ENCODE measurements at places on chromosomes 5 and 9.
A peak's percentile ranks its signal among the peaks of the same experiment; 100 is the strongest.

DNA sequence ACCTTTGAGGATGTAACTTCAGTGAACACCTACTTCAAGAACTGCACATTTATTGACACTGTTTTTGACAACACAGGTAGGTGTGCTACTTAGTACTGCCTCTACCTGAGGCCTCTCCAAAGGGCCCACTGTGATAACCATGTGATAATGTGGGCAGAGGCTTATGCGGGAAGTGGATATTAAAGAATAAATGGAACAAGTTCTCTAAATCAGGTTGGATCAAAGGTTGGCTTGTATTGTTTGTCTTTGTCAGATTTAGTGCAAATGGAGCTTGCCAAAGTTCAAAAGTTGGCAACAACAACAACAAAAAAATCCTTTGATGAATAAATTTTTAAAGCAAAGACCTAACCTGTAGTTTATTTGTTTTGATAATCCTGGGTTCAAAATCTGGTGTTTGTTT is 104.2 kb upstream of the IQGAP2 start:
- DNase-seq, result no peak

GRCh38 chr9:119768266-119768665 is 399.0 kb upstream of the BRINP1 start:
- no peak for DNase-seq

- peak; percentile 6 for DNase-seq
Observed at GRCh38 chr9:20553558-20554149, 68.6 kb downstream of the MLLT3 start.

- peak; percentile 41 for DNase-seq
Observed at GRCh38 chr5:130549884-130550561, 615.0 kb downstream of the HINT1 start.

DNA sequence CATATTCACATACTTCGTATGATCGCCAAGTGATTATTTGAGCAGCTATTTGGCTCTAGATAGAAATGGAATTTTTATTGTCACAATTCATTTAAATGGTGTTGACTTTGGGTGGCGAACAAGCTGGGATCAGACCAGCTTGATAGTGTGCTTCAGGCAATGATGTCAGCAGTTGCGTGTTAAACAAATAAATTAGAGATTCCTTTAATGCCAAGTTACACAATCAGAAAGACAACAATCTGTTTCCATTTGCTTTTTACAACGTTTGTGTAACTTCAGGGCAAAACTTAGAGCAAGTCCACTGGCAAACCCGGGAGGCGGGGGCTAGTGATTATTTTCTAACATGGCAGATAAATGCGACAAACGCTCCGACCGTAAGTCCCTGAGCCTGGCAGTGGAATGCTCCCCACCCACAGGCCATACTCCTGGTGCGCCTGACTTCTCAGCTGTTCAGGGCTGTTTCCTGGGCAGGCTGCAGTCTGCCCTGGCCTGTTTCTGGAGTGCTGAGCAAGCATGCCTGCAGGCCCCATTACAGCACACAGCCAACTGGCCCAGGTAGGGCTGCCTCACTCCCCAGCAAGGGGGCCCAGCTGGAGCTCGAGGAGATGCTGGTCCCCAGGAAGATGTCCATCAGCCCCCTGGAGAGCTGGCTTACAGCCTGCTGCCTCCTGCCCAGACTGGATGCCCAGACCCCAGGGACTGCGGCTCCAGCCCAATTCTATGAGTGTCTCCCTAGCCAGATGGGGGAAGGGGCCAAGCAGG is 88.7 kb downstream of the BASP1 start:
- peak; percentile 79 for DNase-seq

DNA sequence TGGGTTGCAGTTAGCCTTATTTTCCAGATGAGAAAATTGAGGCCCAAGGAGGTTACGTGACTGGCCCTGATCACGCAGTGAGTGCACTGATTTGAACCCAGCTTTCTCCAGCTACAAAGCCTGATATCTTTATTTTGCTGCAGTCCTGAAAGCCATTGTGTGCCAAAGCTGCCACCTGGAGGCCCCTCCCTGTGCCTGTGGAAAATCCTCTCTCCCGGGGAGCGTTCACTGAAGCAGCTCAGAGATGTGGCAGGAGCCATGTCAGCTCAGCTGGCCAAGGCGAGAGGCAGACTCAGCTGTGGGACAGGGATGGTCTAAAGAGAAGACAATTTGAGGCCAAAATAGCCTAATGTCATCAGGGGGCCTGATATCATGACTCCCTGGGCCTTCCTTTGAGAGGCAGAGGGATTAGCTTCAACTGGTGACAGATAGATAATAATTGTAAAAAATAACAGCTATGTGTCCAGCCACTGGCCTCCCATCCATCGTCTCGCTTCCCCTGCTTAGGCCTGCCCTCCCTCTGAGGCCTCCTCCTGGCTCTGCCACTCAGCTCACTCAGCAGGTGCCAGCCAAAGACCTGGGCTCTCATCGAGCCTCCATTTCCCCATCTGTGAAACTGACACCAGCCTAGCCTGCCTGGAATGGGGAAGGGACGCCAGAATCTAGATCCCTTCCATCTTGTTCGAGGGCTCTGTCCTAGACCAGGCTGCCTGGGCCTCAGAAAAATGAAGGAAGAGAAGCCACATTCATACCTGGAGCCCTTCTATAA is 74.3 kb upstream of the GGTA1 start:
- DNase-seq, result no peak

- peak; percentile 62 for DNase-seq
Observed at GRCh38 chr5:165325221-165325620, 1819.8 kb downstream of the MAT2B start.

GRCh38 chr5:168120401-168121137 is 170.9 kb upstream of the WWC1 start:
- DNase-seq, result no peak

GRCh38 chr5:151233616-151234085 is 9.8 kb upstream of the CCDC69 start:
- no peak for DNase-seq

- no peak for DNase-seq
Observed at GRCh38 chr5:61969347-61969746, 336.7 kb upstream of the KIF2A start.

DNA sequence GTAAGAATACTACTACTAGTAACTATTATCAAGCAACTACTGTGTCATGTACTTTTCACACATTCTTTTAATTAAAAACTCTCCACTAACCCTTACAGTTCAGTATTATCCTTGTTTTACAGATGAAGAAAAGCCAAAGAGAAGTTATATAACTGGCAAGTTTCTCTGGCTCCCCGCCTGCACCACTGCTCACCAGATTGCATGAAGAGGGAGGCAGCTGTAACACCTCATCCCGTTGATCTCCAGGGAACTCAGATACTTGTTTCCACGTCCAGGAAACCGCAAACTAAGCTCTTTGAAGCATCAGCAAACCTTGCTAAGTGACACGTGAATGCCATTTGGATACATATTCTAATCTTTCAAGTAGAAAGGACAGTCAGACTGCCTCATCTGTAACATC is 70.3 kb downstream of the RIGI start:
- DNase-seq, result peak; percentile 9

GRCh38 chr5:446883-447263 is 3.9 kb downstream of the EXOC3 start:
- peak; percentile 41 for DNase-seq

GRCh38 chr5:170630226-170630625 is 126.4 kb downstream of the KCNIP1 start:
- no peak for DNase-seq

- DNase-seq, result no peak
Observed at GRCh38 chr5:138711087-138711486, 42.1 kb upstream of the CTNNA1 start.

- DNase-seq, result peak; percentile 88
Observed at GRCh38 chr5:135191084-135191826, 157.2 kb upstream of the PITX1 start.

DNA sequence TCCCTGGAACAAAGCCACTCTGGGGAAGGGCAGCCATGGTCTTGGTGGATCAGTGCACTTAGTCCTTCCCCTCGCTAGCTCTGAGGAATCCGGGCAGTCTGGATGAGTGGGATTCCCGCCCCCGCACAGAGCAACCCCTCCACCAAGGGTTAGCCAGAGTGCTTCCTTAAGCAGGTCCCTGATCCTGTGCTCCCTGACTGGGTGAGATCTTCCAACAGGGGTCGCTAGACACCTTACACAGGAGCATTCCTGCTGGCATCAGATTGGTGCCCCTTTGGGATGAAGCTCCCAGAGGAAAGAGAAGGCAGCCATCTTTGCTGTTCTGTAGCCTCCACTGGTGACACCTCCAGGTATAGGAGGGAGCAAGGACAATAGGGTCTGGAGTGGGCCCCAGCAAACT is 228.8 kb downstream of the AP3B1 start:
- no peak for DNase-seq

DNA sequence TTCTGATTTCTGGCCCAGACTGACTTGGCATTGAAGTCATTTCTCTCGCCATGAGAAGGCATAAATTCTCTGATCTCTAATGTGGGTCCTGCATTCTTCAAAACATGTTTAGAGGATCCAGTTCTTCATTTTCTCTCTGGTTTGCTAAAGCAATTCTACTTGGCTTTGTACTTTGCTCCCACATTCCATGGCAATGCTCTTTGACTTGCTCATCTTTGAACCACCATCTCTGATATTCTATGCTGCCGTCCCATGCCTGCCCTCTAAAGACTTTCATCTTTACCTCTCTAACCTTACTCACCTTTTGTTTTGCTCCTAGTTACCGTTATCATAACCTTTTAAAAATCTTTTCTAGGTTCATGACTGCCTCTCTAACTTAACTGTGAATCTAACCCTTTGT is 366.9 kb downstream of the KIF4B start:
- DNase-seq, result no peak

DNA sequence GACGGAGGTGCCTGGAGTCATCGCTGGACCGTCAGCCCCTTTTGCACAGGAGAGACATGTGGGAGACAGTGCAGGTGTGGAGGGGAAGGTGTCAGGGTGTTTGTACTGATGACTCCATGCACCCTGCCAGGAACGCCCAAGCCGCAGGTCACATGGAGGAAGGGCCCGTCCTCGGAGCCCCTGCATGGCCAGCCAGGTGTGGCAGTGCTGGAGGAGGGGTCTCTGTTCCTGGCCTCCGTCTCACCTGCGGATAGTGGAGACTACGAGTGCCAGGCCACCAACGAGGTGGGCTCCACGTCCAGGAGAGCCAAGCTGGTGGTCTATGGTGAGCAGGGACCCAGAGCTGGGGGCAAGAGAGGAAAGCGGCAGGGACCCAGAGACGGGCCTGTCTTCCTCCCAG is 81.5 kb downstream of the HMCN2 start:
- no peak for DNase-seq

DNA sequence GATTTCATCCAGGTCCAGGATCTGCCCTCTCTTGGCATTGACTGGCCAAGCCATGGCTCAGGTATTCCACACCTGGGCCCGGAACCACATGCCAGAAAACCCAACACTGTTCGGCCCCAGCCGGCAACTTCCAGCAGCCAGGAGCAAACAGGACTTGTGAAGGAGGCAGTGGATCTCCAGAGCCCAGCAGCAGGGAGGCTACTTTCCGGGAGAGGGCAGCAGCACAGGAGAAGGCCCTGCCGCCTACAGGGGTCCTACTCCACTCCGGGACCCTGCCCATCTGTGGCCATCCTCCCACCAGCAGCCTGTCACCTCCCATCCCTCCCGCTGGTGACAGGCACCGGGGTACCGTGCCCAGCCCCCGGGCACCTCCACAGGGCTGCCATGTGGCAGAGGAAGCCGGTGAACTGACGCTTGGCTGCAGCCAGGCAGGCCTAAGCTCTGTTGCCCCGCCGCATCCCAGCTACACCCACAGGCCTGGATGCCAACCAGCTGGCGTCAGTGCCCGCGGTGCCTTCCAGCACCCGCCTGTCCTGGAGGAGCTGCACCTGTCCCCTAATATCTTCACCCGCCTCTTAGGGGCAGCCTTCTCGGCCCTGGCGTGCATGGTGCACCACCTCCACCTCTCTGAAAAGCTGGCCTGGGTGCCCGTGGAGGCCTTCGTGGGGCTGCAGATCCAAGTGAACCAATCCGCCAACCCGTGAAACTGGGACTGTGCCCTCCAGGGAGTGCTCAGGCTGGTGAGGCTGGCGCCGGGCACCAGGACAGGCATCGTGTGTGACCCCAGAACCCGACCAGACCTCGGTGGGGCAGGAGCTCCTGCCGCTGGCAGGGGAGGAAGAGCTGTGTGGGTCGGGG is 18.9 kb upstream of the SLC30A5 start:
- DNase-seq, result no peak

GRCh38 chr9:89154651-89155336 is 23.8 kb downstream of the SHC3 start:
- DNase-seq, result peak; percentile 98

- no peak for DNase-seq
Observed at GRCh38 chr9:137836151-137836830, 41.3 kb upstream of the CACNA1B start.

DNA sequence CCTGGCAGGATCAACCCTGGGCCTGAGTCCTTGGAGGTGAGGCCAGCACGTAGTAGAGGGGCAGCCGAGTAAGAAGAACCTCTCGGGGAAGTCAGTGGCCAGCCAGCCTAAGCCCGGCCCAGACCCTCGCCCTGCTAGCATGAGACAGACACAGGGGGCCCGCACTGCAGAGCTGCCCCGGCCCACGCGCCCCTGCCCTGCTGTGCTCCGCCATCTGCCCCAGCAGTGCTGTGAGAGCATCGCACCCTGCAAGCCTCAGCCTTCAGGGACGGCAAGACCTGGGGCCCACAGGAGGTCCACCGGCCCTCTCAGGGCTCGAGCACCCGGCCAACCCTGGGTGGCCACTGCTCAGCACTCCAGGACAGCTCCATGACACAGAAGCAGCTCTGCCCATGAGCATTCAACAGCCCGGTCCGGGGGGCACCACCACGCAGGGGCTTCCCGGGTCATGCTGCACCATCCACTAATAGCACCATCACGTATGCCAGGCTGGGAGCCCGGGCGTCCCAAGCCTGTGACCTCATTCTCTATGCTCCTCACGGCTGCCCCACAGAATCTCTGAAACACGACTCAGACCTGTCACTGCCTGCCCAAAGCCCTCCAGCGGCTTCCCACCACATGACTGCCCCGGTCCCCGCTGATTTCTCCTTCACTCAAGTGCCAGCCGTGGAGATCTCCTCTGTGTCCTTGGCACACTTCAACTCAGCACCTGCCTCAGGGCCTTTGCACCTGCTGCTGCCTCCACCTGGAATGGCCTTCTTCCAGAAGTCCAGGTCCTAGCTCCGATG is 38.1 kb downstream of the ADAMTS2 start:
- peak; percentile 13 for DNase-seq

DNA sequence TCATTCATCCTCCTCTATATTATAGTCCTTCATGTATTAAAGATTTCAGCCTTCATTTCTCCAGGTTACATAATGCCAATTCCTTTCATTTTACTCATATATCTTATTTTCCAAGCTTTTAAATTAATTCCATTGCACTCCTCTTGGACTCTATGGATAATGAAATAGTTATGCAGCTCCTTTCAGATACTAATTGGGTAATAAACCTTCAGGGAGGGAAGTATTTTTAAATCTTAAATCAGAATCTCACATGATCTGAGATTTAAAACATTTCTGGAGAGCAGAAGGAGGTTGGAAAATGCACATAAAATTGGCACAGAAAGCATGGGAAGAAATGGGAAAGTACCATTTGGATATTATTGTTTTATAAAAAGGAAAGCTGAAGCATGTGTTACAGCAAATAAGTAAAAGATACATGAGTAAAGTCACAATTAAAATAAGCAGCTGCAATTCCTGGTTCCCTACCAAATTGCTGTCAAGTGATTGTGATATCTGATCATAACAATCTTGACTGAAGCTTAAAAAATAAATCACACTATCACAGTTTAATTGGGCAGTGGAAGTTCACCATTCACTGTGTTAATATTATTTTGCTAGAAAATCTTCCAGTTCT is 257.9 kb upstream of the NREP start:
- no peak for DNase-seq

GRCh38 chr5:26666371-26666770 is 372.0 kb downstream of the CDH9 start:
- DNase-seq, result no peak
